Activated naive CD8-positive, alpha-beta T cell treated with anti-CD3 and anti-CD28 coated beads, Interleukin-2, amount 50 U/mL, for 16 hours (primary cell): ENCODE measurements at places on chromosomes 4 and X.

DNA sequence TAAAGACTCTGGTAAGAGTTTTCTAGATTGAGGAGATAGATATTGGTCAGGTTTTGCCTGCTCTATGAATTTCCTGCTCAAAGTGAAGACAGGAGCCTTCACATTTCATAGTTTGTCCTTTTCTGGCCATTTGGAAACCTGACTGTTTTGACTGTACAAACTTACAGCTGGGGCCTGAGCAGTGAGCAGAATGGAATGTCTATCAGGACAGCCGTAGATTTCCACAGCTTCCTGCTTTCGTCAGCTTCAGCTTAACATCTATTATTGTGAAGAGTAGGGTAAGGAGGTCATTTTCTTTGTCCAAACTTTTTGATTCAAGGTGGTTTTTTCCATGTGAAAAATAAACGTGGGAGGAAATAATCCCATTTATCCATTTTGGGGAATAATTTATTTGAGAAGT is 124.3 kb upstream of the DIPK2B start:
- DNase-seq, result no peak

DNA sequence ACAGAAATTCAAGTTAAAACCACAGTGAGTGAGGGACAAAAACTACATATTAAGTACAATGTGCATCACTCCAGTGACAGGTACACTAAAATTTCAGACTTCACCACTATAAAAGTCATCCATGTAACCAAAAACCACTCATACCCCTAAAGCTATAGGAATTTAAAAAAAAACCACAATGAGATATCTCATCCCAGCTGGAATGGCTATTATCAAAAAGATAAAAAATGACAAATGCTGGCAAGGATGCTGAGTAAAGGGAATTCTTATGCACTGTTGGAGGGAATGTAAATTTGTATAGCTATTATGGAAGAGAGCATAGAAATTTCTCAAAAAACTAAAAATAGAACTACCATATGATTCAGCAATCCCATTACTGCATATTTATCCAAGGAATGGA is 171.1 kb downstream of the HHIP start:
- DNase-seq, result no peak

GRCh38 chr4:75235359-75235951 is 278.7 kb downstream of the RCHY1 start:
- DNase-seq, result no peak

- DNase-seq, result no peak
These were observed 197.2 kb downstream of the CBR4 start for GRCh38 chr4:168812806-168813205.

- no peak for DNase-seq
These were observed 34.4 kb upstream of the ANXA3 start for GRCh38 chr4:78517050-78517652.

DNA sequence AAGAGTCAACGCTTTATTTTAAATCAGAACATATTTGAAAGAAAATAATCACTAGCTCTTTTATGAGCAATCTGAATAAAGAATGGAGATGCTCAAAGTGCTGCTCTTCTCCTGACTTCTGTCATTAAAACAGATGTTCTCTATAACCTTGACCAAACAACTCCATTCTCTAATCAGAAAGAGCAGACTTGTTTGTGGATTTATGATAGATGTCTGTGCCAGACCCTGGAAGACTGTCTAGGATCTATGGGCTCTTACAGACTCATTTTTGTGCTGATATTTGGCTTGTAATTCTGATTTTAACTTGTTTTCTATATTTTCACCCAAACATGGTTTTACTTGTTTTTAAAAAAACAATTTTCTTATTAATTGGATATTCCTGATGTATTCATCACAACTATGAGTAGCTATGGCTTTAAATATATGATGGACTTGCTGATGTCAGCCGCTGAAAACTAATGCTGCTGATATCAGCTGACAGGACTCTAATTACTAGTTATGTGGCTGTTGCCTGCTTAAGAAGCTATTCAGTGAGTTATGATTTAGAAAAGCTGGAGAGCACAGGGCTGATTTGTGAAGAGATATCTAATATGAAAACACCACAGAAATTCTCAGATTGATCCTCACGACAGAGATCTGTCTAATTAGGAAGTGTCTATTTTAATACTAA is 31.6 kb upstream of the MAML3 start:
- DNase-seq, result no peak

DNA sequence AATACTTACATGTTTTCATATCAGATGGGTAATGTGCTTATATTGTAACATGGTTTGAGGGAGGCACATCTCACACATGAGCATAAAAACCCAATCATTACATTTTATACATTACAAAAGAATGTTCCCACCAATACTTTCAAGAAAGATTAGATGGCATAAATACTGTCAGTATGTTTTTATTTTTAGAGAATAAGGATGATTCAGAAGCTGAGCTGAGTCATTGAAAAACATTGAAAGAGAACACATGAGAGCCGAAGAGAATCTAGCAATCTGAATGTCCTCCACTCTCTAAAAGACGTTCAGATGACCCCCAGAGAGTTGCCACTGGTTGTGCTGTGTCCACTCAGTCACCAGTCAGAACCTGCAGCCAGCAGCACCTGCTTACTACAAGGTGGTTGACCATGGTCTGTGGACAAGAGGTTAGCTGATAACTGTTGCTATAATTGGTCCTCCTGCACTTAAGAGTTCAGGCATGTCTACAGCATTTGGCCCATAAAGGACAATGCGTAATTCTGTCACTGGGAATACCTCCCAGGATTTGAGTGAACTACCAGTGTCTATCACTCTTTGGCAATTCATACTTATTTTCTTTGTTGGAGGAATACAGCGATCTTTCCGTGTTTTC is 382.2 kb upstream of the IGFBP7 start:
- DNase-seq, result no peak

DNA sequence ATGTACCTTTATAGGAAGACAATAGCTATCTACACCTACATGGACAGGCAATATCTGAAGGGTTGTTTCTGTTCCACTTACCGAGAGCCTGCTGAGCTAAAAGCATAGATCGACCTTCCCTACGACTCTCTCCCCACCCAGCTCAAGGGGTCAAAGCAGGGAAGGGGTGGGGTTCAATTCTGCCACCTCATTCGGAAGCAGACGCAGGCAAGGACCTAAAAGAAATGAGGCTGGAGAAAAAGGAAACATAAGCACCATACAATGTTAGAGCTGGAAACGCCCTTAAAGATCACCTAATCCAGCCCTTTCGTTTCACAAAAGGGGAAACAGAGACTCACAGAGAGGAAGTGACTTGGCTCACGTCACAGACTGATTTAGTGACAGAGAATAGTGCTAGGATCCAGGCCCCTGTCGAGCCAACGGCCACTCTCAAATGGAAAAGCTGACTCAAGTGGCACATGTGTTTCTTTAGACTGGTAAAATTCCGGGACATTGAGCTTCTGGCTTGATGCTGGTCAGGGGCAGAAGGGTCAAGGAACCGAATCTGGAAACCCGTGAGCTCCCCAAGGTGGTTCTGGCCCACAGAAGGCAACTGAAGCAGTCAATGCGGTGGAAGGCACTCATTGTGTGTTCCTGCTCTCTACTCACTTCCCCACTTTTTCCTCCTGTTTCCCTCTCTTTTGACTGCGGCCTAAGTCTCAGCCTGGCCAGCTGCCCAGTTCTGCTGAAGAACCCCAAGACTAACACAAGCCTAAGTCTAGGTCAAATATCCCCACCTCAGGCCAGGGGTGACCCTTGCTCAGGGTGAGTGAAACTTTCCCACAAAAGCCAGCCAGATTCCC is 7.5 kb downstream of the SEPTIN6 start:
- DNase-seq, result no peak

DNA sequence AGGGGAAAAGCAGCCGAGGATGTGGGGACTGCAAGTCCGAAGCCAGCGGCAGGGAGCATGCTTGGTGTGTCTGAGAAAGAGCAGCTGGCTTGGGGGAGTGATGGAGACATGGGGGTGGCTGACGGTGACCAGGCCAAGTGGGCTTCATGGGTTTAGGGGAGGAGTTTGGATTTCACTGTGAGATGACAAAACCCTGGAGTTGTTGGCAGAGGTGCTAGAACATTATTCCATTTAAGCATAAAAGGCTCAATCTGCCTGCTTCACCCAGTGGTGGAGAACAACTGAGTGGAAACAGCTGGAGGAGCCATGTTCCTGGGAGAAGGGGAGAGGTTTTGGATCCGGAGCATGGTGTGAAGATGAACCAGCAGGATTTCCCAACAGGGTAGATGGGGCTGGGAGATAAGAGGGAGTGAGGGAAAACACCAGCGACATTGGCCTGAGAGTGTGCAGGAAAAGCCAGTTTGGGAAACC is 318.0 kb upstream of the TAPT1 start:
- DNase-seq, result no peak

- DNase-seq, result no peak
These were observed at the start of gene MSL3 for GRCh38 chrX:11757719-11758399. Gene MSL3 (plus strand): TSS chrX:11758237. CDS start chrX:11758264, 27 bp downstream.

DNA sequence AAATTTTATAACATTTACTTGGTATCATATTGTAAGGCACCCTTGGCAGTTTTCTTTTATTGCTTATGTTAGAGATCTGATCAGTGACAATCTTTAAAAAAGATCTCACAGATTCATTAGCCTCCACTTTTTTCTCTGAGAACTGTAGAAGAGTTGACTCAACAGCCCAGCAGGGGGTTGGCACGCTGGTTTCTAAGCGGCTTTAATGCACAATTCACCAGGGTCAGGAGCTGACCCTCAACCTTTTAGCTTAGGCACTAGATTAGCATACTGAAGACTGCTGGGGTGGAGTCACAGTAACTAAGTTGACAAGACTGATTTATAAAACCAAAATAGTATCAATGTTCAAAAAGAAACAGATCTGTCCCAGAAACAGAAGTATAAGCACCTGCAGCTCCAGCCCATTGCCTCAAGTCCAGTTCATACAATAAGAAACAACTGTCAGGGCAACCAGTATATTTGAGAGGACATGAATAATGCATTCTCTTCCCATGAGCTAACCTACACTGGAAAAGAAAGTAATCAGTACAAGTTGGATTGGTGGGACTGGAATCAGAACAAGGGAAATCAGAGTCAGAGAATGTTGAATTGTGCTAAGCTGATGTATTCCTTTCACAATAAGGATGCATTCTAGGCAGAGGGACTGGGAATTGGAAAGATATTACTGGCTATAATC is 77.6 kb downstream of the PDE5A start:
- no peak for DNase-seq

DNA sequence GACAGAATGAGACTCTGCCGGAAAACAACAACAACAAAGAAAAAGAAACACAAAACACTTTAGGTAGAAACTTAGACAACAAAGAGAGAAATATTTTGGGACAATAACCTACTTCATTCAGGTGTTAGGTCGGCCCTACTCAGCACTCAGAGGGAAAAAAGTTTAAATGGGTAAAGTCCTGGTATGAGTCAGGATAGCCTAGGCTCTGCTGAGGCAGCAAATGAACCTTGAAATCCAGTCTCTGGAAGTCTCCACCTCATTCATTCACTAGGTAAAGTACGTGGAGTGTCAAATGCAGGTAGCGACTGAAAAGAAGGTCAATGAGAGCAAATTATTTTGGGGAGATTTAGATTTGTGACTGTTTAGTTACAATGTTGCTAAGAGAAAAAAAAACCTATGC is 127.4 kb downstream of the FHDC1 start:
- no peak for DNase-seq

DNA sequence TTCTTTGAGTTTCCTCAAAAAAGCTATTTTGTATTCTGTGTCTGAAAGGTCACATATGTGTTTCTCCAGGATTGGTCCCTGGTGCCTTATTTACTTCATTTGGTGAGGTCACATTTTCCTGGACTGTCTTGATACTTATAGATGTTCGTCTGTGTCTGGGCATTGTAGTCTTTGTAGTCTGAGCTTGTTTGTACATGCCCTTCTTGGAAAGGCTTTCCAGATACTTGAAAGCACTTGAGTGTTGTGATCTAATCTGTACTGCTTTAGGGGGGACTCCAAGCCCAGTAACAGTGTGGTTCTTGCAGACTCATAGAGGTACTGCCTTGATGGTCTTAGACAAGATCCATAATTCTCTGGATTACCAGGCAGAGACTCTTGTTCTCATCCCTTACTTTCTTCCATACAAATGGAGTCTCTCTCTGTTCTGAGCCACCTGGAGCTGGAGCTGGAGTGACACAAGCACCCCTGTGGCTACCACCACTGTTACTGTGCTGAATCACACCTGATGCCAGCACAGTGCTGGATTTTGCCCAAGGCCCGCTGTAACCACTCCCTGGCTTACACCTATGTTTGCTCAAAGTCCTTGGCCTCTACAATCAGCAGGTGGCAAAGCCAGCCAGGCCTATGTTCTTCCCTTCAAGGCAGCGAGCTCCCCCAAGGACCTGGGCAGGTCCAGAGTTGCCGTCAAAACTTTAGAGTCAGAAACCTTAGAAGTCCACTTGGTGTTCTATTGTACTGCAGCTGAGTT is 72.3 kb upstream of the EFHC2 start:
- no peak for DNase-seq

- no peak for DNase-seq
These were observed 47.6 kb upstream of the UXT start for GRCh38 chrX:47706575-47706974.

DNA sequence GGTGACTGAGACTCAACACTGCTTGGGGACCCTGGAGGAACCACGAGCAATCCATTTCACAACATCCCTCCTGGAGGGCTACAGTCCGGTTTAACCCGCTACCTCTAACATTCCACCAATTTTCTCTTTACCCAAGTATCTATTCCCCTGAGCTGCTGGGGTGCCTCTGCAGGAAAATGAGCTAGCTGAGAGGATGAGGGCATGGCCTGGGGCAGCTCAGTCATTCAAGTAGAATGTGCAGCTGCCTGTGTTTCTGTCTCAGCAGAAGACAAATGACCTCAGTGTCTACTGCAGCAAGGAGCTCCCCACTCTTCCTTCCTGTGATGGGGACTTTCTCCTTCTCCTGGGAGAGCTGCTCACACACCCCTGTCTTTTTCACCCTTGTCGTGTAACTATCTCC is 120.8 kb downstream of the ZNF518B start:
- DNase-seq, result no peak

GRCh38 chrX:84340968-84341367 is 153.0 kb upstream of the RPS6KA6 start:
- DNase-seq, result no peak
